ENCODE measurements at places on chromosomes 2 and 18. TPM values are rescaled to one million over a fixed set of nuclear protein-coding genes. Genes with fewer than 3 reads are reported as not detected.

SLC38A11 gene
- total RNA-seq = not detected

ZNF407 gene
- total RNA-seq = 13.8 TPM

DNA sequence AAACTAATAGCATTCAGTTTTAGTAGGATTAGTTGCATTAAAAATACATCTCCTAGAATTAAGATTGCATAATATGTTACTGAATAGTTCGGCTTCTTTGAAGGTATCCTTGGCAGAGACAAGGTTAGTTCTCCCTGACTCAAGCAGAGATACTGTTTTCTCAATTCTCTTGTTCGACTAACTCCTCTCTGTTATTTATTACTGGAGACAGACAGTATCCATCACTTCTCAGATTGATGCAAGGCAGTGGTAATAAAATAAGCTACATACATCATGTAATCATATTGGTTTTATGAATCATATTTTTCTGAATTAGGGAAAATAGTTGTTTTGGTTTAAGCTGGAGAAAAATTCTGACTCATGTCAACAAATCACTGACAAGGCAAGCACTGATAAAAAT is 134.8 kb downstream of the SLC8A1 start:
- DNase-seq = no peak

GRCh38 chr2:83572400-83572799 is 886.7 kb downstream of the SUCLG1 start:
- no peak for DNase-seq

DNA sequence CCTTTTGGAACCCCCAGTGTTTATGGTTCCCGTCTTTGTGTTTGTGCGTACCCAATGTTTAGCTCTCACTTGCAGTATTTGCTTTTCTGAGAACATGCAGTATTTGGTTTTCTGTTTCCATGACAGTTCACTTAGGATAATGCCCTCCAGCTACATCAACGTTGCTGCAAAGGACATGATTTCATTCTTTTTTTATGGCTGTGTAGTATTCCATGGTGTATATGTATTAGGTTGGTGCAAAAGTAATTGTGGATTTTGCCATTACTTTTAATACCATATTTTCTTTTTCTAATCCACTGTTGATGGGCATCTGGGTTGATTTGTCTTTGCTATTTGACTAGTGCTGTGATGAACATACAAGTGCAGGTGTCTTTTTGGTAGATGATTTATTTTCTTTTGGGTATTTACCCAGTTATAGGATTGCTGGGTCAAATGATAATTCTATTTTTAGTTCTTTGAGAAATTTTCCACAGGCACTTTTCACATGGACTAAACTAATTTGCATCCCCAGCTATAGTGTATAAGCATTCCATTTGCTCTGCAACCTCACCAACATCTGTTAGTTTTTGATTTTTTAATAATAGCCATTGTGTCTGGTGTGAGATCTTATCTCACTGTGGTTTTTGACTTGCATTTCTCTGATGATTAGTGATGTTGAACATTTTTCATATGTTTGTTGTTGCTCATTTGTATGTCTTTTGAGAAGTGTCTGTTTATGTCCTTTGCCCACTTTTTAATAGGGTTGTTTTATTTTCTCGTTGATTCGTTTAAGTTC is 63.6 kb downstream of the CERS6 start:
- no peak for DNase-seq

Data from activated T-cell treated with anti-CD3 and anti-CD28 coated beads, Interleukin-2, amount 50 U/mL, for 4 hours (primary cell).